CD4-positive, alpha-beta T cell treated with Interleukin-2 at 100 ng/mL for 4 hours (primary cell): ENCODE measurements at places on chromosomes 13 and 19.

DNA sequence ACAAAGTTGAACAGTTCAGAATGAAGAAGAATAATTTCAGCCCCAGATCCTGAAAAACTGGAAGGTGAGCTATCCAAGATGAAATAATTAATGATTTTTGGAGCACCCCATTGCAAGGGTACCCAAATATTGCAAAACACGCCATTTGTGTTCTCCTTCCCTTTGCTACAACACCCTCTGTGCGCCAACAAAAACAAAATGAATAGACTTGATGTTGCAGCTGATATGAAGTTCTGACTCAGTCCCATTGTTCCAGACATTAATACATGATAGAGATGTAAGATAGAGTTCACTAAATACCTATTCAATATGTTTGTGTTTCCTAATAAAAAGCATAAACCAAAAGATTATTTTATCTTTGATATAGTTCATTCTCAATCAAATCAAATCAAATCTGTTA is 287.5 kb upstream of the SOX21 start:
- DNase-seq: no peak

GRCh38 chr19:13430790-13431582 is 75.3 kb downstream of the CACNA1A start:
- DNase-seq: peak; percentile 39

- DNase-seq: no peak
Measured at GRCh38 chr13:81929988-81930387, 1589.1 kb upstream of the SPRY2 start.

DNA sequence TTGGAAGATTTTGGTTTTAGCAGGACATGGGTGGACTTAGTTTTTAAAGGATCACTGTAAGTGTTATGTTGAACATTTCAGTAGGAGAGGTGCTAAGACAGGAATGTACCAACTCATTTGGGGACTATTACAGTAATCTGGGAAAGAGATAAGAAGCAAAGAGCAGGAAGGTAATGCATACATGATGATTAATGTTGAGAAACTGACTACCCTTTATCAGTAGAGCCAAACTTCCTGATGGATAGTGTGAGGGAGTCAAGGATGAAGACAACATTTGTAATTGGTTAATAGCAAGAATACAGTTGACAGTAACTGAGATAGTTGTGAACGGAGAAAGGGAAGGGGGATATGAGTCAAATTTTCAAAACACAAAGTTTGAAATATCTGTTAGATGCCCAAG is 421.9 kb upstream of the PRR20A start:
- DNase-seq: no peak

- DNase-seq: no peak
Measured at GRCh38 chr13:21319869-21320641, 139.0 kb downstream of the ZDHHC20 start.

GRCh38 chr13:45243077-45243476 is 42.2 kb upstream of the KCTD4 start:
- DNase-seq: no peak

DNA sequence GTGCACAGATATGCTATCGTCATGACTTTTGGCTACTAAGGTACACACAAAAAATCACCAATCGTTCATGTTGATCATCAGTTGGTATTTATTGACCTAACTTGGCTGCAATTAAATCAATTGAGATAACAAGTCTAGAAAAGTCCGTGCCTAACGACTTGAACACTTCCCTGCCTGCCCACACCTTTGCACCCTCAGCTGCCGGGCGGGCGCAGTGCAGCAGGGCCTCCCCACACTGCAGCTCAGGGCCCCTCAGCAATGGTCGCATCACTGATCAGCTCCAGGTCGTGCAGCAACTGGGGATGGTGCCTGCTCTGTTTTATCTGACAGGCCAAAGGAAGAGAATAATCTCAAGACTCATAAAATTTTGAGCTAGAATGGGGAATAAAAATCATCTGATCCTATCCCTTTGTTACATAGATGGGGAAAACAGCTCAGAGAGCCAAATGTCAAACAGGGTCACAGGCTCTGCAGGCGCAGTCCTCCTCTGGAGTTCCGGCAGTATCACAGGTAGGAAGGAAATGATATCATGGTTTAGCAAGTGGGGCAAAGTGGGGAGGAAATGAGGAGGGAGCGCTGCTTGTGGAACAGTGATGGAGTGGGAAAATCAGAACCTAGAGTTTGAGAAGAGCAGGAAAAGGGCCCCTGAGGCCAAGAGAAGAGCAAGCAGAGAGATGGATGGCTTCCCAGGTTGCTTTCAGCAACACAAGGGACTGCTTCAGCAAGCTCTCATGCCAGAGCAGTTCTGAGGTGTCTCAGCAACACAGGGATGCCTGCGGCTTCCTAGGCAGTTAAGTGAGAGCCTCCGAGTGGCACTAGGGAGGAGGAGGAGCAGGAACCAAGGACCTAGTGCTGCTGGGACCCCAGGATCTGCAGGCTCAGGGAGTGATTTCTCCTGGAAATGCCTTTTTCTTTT is 57.5 kb downstream of the SLC7A1 start:
- no peak for DNase-seq

DNA sequence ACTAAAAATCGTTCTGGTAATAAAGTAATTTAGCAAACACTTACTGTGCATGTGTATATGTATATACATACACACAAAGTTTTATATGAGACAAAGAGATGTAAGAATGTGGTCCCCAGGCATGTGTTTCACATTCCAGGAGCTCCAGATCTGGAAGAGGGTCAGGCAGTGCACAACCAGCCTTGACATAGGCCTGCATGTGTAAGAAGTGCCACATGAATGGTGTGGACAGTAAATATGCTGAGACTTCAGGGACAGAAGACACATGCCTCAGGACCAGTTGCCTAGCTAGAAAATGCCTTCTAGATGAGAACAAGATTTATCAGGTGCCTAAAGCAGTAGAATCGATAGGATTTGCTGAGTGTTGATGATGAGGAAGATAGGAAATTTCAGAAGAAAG is 76.4 kb downstream of the FRY start:
- DNase-seq: no peak

DNA sequence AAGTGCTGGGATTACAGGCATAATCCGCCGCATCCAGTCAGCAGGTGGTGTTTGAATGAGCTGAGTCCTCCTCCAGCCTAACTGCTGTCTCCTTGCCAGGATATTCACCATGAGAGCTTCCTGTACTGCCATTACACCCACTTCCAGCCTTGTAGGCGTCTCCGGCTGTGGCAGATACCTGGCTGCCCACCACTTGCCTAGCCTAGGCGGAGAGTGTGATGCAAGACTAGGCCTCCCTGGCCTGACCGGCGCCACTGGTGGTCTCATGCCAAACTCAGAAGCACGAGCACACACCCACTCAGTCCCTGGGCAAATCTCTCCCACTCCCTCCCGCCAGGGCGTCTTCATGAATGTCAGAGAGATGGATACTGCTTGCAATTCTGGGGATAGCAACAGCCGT is 16.6 kb downstream of the IL12RB1 start:
- no peak for DNase-seq

- DNase-seq: no peak
Measured at GRCh38 chr13:39516096-39516495, 86.9 kb downstream of the LHFPL6 start.

GRCh38 chr19:45421947-45422498 is 1.7 kb downstream of the ERCC1 start:
- no peak for DNase-seq

- no peak for DNase-seq
Measured at GRCh38 chr13:47472516-47472915, 528.6 kb downstream of the SUCLA2 start.

DNA sequence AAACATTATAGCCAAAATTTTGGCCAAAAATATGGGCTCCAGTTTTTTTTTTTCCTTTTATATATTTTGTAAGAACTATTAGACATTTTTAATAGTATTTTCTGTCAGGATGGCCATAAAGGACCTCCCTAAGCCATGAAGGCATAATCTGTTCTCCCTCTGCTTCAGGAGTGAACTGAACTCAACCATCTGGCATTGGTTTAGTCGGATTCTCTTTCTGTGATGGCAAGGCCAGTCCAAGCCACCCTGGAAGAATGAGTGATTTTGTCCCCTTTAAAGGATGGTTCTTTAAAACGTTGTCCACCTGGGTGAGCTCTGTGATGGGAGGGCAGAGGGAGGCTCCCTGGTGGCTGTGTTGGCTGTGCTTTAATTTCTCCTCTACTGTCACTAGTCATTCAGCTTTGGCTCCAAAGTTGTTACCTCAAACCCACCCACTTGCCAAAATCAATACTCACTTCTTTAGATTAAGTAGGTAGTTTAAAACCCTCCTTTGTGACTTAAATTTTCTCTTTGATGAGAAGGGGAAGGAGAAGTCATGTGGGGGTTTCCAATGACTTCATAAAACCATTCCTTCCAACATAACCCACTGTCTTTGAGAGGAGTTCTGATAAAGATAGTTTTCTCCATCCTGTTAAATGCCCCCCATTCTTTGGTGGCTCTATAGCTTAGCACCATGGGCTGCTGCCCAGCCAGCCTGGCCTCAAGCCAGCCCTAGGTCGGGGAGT is 4.4 kb downstream of the TNFRSF19 start:
- no peak for DNase-seq

- DNase-seq: no peak
Measured at GRCh38 chr13:65470781-65471180, 1759.4 kb downstream of the PCDH9 start.

- no peak for DNase-seq
Measured at GRCh38 chr19:45876411-45877197, 9.3 kb downstream of the IRF2BP1 start.

GRCh38 chr19:4906963-4907362 is 2.3 kb upstream of the UHRF1 start:
- DNase-seq: no peak

DNA sequence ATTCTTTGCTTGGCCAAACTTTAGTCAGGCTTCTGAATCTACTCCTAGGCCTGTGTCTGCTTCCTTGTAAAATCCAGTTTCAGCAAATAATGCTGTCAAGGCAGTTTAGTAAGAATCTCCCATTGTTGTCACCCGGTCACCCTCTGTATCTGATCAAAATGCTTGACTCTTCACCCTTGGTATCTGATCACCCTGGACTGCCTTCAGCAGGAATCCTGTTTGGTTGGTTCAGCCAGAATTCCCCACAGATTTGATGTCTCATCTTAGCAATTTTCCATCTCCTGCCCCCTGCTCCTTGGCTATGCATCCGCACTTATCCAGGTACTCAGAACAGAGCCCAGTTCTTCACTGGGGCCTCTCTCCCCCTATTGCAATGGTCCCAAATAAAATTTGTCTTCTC is 172.4 kb upstream of the UBL3 start:
- no peak for DNase-seq

GRCh38 chr19:1269478-1270212 is 513 bp downstream of the CIRBP start:
- peak; percentile 86 for DNase-seq

DNA sequence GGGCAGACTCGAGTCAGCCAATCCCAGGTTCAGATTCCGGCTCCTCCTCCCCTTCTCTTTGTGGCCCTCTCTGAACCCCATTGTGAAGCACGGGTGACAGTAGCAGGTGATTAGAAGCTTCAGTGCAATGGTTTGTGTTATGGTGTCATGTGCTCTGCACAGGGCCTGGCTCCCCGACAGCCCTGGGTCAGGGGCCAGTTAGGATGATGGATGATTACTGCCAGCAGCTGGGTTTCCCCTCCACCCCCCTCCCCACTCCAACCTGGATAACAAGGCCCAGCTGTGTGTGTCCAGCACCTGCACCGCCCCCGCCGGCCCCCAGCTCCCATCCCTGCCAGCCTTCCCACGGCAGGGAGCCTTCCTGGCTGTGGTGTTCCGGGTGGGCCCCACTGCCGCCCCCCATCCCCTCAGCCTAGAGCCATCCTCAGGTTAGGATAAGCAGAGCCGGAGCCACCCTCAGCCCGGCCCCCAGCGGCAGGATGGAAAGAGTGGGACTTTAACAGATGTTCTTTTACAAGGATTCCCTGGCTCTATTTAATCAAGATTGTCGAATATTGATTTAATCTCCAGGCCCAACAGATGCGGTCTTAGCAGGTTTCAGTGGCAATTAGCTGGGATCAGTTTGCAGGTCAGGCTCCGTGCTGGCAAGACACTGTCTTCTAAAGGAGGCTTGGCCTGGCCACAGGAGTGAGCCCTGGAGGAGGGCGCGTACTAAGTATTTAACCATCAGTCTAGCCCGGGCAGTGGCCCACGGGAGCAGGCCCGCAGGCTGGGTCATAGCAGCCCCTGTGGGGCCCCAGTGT is 156.2 kb downstream of the SIPA1L3 start:
- DNase-seq: no peak

- DNase-seq: peak; percentile 94
Measured at GRCh38 chr13:74287724-74288169, 153.5 kb upstream of the KLF12 start.

DNA sequence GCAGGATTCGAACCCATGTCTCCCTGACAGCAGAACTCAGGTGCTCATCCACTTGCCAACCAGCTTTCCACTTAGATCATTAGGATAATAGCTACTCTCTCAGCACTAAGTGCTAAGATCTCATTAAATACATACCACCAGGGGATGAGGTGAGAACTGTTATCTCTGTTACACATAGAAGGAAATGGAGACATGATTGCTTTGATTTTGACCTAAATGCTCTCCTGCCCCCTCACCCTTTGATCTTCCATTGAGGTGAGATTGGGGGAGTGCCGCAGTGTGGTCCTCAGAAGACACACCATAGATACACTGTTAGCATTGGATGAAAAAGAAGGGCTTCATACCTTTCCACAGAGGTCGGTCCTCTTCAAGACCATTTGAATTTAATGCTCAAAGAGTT is 38.9 kb upstream of the NPAS1 start:
- DNase-seq: no peak

DNA sequence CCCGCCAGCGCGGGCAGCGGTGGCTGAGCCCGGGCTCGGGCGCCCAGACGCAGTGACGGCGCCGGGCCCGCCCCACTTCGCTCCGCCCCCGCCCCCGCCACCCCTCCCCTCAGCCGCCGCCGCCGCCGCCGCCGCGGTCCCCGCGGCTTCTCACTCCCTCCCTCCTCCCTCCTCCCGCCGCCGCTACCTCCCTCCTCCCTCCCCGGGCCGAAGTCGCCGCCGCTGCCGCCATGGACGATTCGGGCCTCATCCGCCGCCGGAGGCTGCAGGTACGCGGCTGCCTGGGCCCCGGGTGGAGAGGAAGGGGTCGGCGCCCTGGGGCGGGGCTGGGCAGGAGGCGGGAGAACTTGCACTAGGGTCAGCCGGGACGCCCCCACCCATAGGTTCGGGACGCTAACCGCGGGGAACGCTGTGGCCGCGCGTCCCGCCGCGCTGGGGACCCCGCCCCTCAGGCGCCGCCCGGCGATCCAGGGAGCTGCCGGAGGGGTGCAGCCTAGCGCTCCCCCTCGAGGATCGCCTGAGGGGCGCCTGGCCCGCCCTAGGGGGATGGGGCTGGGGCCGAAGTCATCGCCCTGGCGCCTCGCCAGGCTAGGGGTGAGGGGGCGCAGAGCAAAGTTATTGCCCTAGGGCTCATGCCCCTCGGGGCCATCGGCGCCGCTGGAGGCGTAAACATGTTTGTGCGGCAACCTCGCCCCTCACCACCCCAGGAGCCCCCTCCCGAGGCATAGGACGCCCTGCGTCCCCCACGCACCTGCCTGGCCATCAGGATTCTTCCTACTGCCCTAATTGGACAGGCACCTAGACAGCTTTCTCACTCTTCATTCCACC is 427 bp downstream of the RTBDN start:
- DNase-seq: peak; percentile 37
